HuH-7.5 (cell line): ENCODE measurements at places on chromosomes 13 and 19.
A peak's percentile ranks its signal among the peaks of the same experiment; 100 is the strongest.

DNA sequence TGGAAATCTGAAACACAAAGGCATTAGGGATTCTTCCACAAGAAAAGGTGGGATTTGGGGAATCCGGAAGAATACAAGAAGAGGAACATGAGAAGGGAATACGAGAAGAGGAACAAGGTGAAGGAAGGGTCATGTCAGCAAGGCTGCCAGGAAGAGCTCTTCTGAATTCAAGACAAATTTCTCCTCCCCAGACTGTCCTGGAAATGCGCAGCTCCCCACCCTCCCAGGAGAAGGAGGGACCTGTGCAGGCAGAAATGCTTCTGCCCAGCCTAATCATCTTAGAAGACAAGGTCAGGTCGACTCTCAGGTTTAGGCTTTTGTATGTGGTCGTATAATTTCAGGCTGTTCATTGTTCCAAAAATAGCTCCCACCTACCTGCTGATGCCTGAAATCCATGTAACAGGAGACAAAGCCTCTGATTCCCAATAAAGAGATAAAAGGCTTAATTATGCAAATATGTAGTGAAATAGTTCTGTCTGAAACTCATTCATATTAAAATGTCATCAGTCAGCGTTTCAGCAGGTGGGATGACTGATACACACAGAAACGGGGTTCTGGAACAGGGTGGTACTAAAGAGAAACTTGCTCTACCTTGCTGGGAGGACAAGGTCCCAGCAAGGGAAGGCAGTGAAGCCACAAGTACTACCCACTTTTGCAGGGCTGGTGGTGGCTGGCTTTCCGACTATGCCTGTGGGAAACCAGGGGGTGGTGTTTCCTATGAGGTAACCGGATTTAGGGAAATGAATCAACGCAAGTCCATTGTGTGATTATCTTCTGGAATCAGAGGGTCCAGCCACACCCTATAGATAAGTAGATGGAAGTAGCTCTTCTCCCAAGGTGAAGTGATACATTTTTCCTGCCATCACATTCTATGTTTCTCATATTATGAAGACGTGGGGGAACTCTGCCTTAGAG is 76.1 kb downstream of the KL start:
- DNase-seq = no peak

DNA sequence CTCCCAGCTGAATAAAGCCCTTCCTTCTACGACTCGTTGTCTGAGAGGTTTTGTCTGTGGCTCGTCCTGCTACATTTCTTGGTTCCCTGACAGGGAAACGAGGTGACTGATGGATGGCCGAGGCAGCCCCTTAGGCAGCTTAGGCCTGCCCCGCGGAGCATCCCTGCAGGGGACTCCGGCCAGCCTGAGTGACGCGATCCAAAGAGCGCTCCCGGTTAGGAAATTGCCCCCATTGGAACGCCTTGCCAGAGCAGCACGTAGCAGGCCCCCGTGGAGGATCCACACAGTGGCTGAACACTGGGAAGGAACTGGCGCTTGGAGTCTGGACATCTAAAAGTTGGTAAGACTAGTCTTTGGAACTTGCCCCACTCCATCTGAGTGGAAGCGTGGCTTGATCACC is 296.8 kb upstream of the SGCG start:
- no peak for DNase-seq

DNA sequence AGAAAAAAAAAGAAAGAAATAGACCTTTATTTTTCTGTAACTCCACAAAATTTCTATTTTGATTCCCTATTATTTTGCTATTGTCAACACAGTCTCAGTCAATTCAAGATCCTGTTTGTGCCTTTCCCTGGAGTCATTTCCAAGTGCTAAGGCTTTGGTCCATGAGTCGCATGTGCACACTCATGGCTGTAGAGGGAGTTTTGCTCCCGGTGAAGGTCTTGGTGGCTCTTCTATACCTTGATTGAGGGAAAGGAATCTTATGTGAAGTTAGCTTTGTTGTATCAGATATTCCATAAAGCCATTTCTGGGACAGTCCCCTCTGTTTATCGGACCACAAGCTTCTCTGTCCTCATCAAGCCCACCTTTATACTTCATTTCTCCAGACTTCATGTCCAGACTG is 58.7 kb upstream of the ALOX5AP start:
- no peak for DNase-seq

GRCh38 chr19:38799104-38799503 is 10.1 kb downstream of the LGALS7B start:
- no peak for DNase-seq

DNA sequence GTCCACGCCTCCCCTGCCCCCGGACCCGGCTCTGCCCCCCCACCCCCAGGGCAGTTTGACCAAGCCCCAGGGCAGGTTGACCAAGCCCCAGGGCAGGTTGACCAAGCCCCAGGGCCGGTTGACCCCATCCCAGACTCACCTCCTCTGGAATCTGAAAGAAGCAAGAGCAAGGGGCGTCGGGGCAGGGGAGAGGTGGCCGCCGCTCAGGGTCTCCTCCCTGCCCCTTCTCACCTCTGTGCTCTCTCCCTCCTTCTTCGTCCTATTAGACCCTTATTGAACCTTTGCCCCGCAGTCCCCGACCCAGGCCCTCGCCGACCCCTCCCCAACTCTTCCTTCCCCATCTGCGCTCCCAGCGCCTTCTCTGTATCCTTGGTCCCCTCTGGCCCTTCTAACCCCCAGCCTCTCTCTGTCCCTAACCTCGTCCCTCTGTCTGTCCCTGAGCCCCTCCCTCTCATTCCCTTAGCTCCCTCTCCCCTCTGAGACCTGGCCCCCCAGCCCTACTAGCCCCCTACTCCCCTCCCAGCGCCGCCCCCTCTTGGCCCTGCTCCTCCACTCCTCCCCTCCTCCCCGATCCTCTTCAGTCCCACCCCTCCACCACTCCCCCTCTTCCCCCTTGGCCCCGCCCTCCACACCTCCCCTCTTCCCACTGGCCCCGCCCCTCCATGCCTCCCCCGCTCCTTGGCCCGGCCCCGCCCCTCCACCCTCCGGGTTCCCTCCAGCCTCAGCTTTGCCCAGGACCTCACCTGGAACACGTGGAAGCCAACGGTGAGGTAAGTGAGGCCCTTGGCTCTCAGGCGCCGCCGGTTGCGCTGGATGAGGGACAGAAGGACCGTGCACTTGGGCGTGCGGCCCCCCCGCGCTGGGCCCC is 7.6 kb downstream of the CAPN12 start:
- DNase-seq = peak; percentile 93

GRCh38 chr13:91693466-91693865 is 295.0 kb downstream of the GPC5 start:
- no peak for DNase-seq

DNA sequence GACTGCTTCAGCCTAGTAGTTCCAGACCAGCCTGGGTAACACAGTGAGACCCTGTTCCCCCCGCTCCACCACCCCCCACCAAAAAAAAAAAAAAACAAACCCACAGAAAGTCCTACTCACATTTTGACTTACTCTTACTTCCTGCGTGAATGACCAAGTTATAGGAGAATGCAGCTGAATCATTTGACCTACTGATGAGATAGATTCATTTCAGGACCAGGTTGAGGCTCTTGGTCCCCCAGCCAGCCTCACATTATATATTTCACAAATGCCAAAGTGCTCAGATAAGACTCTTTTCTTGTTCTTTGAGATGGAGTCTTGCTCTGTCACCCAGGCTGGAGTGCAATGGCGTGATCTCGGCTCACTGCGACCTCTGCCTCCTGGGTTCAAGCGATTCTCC is 70.2 kb downstream of the KLF5 start:
- DNase-seq = no peak

DNA sequence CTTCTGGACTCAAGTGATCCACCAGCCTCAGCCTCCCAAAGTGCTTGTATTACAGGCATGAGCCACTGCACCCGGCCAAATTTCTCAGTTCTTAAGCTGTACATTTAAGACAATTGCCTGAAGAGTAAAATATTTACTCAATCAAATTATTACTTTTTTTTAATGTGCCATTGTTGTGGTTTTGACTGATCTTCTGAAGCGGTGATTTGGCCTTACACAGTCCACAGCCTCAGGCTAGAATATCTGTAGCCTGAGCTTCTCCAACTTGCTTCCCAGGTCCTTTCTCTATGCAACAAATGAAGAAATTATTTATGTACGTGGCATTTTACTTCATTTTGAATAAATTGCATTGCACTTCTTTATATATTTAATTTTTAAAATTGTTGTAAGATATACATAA is 281.3 kb downstream of the KLF5 start:
- DNase-seq = no peak

GRCh38 chr13:105518086-105518485 is 1017.4 kb downstream of the EFNB2 start:
- no peak for DNase-seq

DNA sequence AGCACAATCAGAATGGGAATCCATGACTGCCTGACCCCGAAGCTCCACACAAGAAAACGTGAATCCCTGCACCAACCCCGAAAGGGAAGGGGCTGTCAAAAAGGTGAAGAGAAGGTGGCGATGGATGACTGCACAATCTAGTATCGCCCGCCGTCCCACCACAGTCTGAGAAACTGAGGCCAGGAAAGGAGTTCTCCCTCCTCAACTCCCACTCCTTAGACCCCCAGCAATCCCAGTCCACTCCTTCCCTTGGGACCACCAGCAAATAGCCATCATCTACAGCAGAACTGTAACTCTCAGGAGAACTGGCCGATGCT is 451 bp downstream of the NOSIP start:
- no peak for DNase-seq

DNA sequence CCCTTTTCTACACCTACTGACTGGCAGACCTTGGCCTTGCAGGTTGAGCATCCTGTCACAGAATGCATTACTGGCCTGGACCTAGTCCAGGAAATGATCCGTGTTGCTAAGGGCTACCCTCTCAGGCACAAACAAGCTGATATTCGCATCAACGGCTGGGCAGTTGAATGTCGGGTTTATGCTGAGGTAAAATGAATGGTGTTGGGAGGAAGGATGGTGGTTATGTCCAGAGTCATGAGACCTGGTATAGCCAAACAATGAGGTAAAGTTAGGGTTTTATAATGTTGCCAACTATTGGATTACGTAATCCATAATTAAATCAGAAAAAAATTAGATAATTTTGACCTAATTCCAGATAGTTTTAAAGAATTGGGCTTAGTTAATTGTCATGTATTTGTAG is 212.5 kb downstream of the PCCA start:
- DNase-seq = no peak

DNA sequence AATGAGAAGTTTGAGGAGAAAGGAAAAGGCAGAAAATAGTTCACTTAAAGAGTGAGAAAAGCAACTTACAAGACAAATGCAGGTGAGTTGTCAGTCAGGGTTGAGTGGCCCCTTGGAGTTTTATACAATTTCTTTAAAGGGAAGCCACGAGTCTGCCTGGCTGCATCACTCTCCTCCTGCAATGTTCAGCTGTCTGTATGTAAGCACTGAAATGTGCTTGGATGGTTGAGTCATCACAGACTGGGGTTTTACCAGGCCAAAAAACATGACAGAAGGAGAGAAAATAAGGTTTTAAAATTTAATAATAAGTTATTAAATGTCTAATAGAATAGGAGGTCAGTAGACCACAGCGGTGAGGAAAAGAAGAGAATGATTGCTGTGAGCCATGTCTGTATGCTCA is 51.0 kb upstream of the FGF14 start:
- no peak for DNase-seq

- DNase-seq = no peak
These were observed 15.8 kb upstream of the UQCR11 start for GRCh38 chr19:1621021-1621420.

- no peak for DNase-seq
These were observed 6.7 kb downstream of the SAFB2 start for GRCh38 chr19:5615756-5616327.

- no peak for DNase-seq
These were observed 8.4 kb downstream of the COMP start for GRCh38 chr19:18782559-18783225.

- no peak for DNase-seq
These were observed 83.8 kb upstream of the TM9SF2 start for GRCh38 chr13:99417201-99418102.

- peak; percentile 92 for DNase-seq
These were observed 3.9 kb downstream of the TMEM147 start for GRCh38 chr19:35549174-35549788.

DNA sequence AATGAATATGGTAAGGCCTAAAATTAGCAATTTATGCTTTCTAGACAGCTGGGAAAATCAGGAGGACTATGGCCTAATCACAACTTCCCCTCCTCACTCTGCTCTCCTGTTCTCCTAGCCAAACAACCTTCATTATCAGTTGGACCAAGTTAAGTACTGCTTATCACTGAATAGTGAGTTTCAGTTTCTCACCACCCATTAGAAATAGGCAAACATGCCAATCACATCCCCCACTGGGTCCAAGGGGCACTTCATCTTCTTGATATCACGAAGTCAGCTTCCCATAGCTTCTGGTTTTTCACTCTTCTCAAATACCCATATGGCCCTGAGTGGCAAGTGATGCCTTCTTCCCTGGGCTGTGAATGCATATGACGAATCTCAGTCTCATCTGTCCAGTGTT is 689.6 kb downstream of the SLITRK5 start:
- DNase-seq = no peak

GRCh38 chr19:46202872-46203860 is 26.4 kb upstream of the IGFL1 start:
- no peak for DNase-seq

GRCh38 chr13:98483601-98484288 is 93.2 kb downstream of the STK24 start:
- DNase-seq = no peak

- DNase-seq = no peak
These were observed 19.5 kb downstream of the NOVA2 start for GRCh38 chr19:45954156-45954555.

- no peak for DNase-seq
These were observed 811.5 kb upstream of the ATXN8OS start for GRCh38 chr13:69296130-69296529.

GRCh38 chr19:51926784-51927741 is at the start of gene ZNF613:
Gene ZNF613, plus strand, starts transcription at chr19:51927472. Its CDS starts 8,749 bp downstream, at chr19:51936221.
- peak; percentile 54 for DNase-seq

DNA sequence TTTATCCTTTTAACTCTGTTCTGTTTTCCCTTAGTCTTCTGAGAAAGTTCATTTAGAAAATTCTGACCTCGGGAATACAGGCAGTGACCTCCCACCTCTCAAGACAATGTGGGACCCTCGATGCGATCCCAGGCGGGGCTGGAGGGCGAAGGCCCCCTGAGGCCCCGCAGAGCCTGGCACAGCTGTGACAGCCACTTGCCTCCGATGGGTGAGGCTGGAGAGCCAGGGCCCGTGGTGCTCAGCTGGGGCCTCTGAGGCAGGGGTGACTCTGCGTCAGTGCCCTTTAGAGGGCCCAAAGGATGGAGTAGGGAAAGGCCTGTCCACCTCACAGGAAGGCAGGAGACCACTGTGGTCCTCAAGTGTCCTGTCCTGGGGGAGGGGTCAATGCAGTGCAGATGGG is 10.3 kb downstream of the GJA3 start:
- no peak for DNase-seq

DNA sequence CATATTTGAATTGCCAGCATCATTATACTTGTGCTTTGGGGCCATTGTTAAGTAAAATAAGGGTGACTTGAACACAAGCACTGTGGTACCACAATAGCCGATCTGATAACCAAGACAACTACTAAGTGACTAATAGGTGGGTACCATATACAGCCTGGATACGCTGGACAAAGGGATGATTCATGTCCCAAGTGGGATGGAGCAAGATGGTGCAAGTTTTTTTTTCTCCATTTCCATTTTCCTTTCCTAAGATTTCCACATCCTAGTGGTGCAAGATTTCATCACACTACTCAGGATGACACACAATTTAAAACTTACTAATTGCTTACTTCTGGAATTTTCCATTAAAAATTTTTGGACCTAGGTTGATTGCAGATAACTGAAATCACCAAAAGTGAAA is 15.1 kb downstream of the BRCA2 start:
- DNase-seq = no peak
